ENCODE measurements at places on chromosomes 11 and 22.

DNA sequence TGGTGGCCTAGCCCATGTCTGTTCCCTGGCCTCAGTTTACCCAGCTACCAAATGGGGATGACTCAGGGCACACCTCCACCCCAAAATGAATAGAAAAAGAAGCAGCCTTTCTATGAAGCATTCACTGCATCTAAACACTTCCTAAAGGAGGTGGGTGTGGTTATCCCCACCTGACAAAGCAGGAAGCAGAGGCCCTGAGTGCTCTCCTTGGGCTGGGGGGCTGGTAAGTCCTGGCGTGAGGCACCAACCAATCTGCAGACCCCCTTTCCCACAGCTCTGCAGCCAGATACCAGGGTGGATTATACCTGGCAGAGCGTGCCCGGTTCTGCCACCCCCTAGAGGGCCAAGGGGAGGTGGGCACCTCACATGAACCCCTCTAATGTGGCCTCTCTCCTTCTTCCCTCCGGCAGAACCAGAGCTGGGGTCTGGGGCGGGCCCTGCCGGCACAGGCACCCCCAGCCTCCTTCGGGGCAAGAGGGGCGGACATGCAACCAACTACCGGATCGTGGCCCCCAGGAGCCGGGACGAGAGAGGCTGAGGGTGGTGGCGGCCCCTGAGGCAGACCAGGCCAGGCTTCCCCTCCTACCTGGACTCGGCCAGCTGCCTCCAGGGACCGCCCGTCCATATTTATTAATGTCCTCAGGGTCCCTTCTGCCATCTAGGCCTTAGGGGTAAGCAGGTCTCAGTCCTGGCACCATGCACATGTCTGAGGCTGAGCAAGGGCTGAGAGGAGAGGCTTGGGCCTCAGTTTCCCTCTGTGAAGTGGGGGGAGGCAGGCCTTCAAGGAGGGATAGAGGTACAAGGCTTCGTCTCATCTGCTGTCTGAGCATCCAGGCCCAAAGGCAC, 9.2 kb downstream of the RHBDD3 start:
- DNase-seq: no peak

GRCh38 chr11:65641297-65642013, 3.6 kb downstream of the SIPA1 start:
- no peak for DNase-seq

DNA sequence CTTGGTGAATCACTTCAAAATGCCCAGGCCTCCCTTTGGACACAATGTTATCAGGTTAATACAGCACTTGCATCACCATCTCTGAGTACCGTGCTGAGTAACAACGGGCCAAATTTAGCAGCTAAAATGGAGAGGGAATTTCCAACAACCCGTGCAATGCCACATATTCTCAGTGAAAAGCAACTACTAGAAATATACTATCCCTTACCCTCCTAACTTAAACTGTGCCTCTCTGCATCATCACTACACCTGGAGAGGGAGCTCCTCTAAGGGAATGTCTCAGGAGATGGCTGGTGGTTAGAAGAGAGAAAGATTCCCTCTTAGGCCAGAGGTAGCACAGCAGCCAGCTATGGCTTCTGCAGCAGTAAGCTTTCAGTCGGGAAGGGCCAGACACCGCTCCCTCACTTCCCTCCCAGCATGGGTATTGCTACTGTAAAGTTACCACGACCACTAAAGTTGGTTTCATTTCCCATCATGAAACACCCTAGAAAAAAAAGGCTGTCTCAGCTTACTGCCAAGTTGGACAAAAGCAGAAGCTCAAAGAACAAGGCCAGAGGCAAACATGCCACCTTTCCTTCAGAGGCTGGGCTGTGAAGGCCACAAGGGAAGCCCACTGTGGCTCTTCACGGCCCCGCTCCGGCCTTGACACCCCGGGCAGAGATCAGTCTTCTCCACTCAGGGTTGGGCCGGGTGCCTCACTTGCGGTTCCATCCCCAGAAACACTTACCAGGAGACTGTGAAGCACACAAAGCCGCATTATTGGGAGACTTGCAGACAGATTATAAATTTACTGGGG, 3.9 kb downstream of the MAML2 start:
- DNase-seq: no peak

- DNase-seq: no peak
These were observed 12.0 kb upstream of the NXPE1 start for GRCh38 chr11:114571712-114572111.

DNA sequence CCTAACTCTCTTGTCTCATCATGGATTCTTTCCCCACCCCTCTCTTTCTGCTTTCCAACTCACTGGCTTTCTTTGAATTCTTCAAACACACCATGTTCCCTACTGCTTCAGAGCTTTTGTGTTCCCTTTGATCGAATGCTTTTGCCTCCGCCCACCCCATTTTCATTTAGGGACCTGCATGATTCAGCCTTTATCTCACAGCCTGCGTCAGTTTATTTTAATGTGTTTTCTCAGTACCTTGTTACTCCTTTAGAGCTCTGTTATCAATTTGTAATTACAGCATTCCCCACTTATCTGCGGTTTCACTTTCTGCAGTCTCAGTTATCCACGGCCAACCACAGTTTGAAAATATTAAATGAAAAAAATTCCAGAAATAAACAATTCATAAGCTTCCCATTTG, 451.3 kb downstream of the METTL15 start:
- peak; percentile 55 for DNase-seq

DNA sequence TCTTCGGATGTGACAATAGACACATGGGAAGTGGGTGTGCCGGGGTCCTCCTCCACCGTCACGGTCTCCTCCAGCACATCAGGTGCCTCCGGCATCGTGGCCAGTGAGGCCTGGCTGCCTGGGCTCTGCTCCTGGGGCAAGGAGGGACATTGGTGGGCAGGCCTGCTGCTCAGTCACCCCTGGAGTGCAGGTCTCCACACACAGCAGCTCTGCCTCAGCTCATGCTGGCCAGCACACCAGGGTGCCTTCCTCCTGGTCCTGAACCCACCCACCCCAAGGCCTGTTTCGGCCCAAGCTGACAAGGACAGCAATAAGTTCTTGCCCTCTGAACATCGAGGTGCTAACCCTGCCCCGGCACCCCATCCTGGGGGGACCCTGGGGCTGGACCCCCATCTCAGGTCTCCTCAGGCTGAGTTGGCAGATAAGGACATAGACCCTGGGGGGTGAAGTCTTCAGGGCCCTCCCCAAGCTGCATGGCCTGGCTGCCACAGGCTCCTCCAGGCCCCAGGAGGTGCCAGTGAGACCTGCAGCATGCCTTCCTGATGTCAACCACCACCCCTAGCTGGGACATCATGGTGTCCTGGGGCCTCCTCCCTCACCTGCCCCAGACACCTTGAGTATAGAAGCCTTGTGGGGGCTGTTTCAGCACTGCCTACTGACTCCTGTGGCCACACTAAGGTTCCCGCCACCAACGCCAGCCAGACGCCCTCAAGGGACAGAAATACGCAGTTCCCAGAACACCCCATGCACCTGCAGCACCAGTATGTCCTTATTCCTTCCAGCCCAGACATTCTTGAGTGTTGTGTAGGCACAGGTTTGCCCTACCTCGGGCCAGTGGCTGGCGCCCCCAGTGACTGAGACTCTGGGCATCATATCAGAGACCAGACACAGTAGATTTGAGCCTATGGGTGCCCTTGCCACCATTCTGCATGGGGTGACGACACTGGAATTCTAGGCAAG, 34.4 kb downstream of the ARVCF start:
- no peak for DNase-seq

- DNase-seq: no peak
These were observed 597 bp upstream of the PLXNB2 start for GRCh38 chr22:50307890-50308596.

- no peak for DNase-seq
These were observed 11.9 kb downstream of the FAM83F start for GRCh38 chr22:40006641-40007040.

All from neural progenitor cell (in vitro differentiated cells).